ENCODE measurements at places on chromosomes 1 and 21.

- no peak for DNase-seq
Measured at GRCh38 chr1:235098991-235099390, 29.6 kb downstream of the TOMM20 start.

- no peak for DNase-seq
Measured at GRCh38 chr1:12617511-12617900, 504 bp downstream of the DHRS3 start.

DNA sequence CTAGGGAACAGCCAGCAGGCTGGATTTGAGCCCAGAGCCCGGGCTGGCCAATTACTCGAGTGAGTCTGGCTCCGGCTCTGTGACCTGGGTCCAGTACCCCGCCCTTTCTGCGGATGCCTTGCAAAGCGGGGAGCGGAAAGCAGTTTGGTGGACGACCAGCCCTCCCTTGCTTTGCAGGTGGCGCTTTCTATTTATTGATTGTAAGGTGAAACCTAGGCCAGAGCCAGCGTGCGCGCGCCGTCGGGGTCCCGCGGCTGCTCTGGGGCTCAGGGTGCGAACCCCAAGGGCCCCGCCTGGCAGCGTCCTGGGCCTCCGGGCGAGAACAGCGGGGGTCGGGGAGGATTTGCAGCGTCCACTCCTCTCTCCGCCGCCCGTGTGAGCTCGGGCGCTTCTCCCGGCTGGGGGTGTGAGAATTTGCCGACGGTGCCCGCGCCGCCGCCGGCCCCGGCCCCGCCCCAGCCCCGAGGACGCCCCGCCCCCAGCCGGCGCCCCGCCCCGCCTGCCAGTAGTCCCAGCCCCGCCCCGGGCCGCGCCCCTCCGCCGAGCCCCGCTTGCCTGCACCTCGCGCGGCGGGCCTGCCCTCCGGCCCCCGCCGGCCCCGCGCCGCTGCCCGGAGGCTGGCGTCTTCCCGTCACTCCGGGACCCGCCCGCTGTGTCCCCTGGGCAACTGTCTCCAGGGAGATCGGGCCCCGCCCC is 37.6 kb downstream of the PIK3CD start:
- no peak for DNase-seq

DNA sequence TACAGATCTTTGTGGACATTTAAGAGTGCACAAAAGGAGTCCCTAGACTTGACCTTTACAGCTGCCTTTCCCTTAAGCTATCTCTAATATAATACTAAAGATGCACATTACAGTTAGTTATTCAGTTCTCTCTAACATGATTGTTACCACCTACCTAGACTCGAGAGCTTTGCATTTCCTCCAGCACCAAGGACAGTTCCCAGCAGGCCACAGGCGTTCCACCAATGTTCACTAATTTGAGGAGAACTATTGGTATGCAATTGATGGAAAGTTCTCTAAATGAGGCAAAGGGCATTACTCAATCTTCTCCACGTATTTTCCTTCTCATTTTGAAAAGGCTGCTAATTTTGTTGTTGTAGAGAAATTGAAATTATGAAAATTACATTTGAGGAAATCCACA is 5.4 kb upstream of the NTNG1 start:
- DNase-seq: peak; percentile 14

- no peak for DNase-seq
Measured at GRCh38 chr1:62452951-62453350, 16.1 kb downstream of the USP1 start.

- no peak for DNase-seq
Measured at GRCh38 chr1:221166559-221167318, 287.5 kb downstream of the HLX start.

DNA sequence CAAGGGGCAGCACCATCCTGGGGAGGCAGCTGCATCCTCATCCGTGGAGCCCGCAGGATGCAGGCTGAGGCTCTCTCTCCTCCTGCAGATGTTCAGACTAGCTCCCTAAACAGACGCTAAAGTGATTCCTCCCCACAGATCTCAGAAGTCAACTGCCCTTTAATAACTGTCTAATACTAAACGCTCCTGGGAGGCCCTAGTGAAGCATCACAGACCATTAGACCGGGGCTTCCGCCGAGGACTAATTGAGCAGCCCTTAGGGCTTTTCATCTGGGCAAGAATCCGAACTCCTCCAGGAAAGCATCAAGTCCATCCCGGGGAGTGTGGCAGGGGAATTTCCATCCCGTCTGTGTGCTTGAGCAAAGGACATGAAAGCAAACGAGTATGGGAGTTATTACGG is 40.4 kb downstream of the PRDM16 start:
- DNase-seq: no peak

GRCh38 chr21:43590194-43590593 is 69.1 kb downstream of the HSF2BP start:
- no peak for DNase-seq

DNA sequence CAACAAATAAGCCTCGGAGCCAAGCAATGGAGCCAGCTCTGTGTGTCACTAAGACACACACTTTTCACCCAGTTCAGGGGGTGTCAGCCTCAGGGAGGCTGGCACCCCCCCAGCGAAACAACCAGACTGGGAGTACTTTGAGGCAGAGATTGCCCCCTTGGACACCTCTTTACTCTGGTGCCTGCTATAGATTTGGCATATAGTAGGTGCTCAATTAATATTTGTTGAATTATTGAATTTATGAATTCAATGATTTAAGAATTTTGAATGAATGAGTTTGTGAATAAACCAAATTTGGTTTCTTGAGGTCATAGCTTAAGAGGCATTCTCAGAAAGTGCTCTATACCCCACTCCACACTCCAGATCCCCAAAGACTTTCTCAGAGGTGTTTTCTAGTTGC is 70.3 kb downstream of the OLIG1 start:
- no peak for DNase-seq

- no peak for DNase-seq
Measured at GRCh38 chr1:162893612-162893908, 32.6 kb upstream of the CCDC190 start.

DNA sequence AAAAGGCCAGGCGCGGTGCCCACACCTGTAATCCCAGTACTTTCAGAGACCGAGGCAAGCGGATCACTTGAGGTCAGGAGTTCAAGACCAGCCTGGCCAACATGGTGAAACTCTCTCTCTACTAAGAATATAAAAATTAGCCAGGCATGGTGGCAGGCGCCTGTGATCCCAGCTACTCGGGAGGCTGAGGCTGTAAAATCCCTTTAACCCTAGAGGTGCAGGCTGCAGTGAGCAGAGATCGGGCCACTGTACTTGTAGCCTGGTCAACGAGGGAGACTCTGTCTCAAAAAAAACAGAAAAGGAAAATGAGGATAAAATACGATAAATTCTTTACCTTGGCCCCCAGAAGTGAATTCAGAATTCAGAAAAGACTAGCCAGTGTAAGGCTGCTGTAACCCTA is 1.6 kb downstream of the TMEM50B start:
- no peak for DNase-seq

DNA sequence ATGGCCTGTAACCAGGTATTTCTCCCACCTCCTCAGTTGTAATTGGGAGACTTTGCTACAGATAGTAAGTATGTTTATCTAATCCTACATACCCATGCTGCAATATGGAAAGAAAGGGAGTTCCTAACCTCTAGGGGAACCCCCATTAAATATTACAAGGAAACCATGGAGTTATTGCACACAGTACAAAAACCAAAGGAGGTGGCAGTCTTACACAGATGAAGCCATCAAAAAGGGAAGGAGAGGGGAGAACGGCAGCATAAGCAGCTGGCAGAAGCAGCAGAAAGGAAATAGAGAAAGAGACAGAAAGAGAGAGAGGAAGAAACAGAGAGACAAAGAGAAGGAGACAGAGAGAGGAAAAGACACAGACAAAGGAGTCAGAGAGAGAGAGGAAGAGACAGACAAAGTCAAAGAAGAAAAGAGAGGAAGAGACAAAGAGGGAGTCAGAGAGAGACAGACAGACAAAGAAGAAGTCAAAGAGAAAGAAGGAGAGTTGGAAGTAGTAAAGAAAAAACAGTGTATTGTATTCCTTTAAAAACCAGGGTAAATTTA is 142.9 kb downstream of the FASLG start:
- no peak for DNase-seq

DNA sequence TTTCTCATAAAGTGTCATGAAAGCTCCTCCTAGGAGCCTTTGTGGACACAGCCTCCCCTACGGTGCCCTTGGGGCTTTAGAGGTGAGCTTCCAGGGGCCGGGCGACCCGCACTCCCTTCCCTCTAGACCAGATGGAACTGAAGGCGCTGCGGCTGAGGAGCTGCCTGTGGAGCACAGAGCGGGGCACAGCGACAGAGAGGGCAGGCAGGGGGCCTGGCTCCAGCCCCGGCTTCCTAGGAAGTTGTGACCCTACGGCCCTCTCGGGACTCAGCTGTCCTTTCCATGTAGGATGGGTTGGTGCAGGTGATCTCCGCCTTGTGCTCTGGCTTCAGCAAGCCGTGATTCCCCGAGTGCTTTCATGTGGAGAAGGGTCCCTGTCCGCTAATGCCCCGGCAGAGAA is 23.6 kb upstream of the NEK2 start:
- no peak for DNase-seq

GRCh38 chr1:176850871-176851270 is 313.6 kb downstream of the ASTN1 start:
- no peak for DNase-seq

- DNase-seq: no peak
Measured at GRCh38 chr1:228148196-228148861, 1.4 kb upstream of the GJC2 start.

DNA sequence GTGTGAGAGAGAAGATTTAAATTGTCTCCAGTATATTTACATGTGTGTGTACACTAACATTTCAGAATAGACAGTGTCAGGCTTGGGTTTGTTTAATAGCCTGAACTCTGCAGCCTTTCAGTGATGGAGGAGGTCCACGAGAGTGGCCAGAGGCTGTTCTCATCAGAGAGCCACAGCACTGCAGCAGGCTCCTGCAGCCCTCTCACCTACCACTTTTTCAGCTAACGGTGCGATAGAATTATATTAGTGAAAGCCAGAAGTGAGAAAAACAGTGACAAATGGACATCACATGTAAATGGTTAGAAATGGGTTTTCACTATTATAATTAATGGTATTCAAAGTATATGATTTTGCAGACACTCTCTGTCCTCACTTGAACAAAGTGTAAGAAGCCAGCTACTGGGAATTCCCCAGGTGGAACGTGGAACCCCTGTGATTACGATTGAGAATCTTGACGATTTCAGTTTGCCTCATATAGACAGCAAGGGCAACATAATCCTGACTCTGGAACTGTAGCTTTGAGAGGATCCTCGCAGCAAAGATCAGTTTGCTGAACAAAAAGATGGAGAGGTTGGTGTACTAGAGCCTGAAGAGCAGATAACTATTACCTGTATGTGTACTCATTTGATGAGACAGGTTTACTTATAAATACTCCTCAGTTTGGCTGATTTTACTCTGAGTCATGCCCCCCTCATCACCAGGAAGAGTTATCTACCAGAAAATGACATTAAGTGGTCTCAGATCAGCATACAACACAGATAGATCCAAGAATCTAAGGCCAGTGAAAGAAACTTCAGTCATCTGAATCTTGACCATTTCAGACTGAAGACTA is 31.4 kb downstream of the IFI16 start:
- no peak for DNase-seq

DNA sequence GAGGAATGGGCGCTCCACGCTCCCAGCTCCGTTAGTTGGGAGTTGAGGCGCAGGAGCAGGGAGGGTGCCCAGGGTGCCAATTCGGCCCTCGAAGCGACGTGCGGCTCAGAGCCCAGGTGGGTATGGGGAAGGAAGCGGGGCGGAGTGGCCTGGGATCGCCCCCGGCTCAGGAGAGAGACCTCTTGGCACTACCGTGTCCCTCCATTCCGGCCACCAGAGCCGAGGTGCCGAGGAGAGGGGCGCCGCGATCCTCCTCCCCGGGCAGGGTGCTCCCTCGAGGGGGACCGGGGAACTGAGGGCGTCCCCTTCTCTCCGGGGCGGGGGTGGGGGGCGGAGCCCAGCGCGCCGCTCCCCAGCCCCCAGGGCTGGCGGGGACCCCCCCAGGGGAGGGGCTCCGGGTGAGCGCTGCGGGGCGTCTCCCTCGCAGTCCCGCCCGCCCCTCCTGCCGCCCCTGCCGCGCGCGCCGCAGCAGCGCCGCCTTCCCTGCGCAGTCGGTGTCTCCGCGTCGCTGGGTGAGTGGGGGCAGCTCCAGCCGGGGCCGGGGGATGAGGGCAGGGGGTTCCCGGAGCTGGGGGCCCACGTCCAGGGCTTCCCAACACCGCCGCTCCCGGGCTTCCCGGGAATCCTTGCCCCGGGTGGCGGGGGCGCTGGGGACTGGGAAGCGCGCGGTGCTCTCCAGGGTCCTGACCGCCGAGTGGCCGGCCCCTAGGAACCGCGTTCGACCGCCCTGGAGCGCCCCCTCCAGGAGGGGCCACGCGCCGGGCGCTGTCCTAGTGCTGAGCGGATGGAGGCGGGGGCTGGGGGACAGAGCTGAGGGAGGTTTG is at the start of gene HPCA:
TSS of gene HPCA (plus strand) at position 488 of the 824 bp plus-strand sequence. CDS start 2,408 bp downstream, outside the sequence.
- DNase-seq: no peak
